ENCODE measurements at places on chromosomes 5 and 9.

- no peak for DNase-seq
Measured at GRCh38 chr9:88173378-88173999, 35.2 kb upstream of the SPATA31C2 start.

- no peak for DNase-seq
Measured at GRCh38 chr5:138470322-138471051, 5.2 kb downstream of the EGR1 start.

- DNase-seq = no peak
Measured at GRCh38 chr5:111168608-111169007, 55.6 kb upstream of the CAMK4 start.

- no peak for DNase-seq
Measured at GRCh38 chr5:56585999-56586691, 229.2 kb upstream of the MAP3K1 start.

GRCh38 chr5:154780128-154780527, 25.0 kb downstream of the LARP1 start:
- no peak for DNase-seq

- DNase-seq = no peak
Measured at GRCh38 chr5:1876660-1877064, 6.1 kb downstream of the IRX4 start.

DNA sequence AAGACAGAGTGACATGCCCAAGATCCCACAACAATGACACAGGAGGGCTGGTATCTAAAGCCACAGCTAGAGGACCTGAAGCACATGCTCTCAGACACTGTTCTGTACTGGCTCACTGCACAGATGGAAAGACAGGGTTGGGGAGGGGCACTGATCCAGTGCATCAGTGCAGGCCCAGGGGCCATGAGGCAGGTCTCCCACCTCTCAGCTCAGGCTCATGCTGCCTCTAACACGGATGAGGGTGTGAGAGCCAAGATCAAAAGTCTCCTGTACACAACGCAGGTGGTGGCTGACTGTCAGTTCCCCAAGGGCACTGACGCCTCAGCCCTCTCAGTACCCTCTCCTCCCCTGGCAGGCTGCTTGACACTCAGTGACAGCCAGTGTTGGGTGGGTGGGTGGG, 10.9 kb downstream of the RAPGEF1 start:
- DNase-seq = no peak

Data from NCI-H2029 treated with DMSO at 0.1 percent for 48 hours (cell line).